NCI-H226 (cell line): ENCODE measurements at places on chromosomes 13 and 19.
A peak's percentile ranks its signal among the peaks of the same experiment; 100 is the strongest.

- peak; percentile 80 for DNase-seq
These were observed 214.9 kb downstream of the KLF5 start for GRCh38 chr13:73273745-73274144.

GRCh38 chr19:52695996-52696395 is 38.8 kb downstream of the ZNF611 start:
- no peak for DNase-seq

GRCh38 chr19:45500918-45501729 is 2.9 kb downstream of the PPM1N start:
- DNase-seq = no peak

DNA sequence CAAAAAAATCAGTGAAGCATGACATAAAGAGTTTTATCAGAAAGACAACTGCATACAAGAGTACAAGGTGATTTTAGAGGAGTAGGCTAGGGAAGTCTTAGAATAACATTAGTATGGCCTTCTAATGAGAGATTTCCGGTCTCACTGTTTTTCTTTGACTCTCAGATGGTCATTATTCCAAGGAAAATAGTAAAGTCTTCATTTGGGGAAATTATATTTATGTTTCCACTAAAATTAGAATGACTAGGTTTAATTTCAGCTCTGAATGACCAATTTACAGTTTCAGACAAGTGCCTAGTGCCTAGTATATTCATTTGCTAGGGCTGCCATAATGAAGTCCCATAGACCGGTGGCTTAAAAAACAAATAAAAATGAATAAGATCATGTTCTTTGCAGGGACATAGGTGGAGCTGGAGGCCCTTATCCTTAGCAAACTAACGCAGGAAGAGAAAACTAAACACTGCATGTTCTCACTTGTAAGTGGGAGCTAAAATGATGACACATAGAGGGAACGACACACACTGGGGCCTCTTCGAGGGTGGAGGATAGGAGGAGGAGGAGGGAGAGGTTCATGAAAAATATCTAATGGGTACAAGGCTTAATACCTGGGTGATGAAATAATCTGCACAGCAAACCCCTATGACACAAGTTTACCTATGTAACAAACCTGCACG is 303.1 kb downstream of the PCDH9 start:
- no peak for DNase-seq

- no peak for DNase-seq
These were observed 24.4 kb downstream of the SHC2 start for GRCh38 chr19:436413-436950.

- DNase-seq = no peak
These were observed 430 bp downstream of the MAP4K1 start for GRCh38 chr19:38617283-38617763.

- no peak for DNase-seq
These were observed 160.1 kb downstream of the TEX29 start for GRCh38 chr13:111480503-111480902.

- DNase-seq = peak; percentile 47
These were observed 31.9 kb downstream of the PTPRS start for GRCh38 chr19:5308451-5309437.

GRCh38 chr13:50991579-50992521 is 82.3 kb downstream of the RNASEH2B start:
- DNase-seq = no peak

DNA sequence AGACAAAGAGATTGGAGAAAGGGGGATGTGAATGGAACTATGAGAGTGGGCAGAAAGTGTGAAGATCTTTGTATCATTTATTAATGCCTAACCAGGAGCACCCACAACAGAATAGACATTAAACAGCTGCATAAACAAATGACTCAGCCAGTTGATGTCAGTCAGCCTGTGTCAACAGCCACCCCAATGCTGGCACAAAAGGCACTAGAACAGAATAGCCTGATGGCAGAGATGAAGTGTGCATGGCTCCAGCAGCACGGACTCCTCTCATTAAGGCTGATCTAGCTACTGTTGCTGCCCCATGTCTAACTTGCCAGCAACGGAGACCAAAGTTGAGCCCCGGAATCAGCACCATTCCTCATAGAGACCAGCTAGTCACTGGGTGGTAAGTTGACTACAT is 7.8 kb downstream of the CPB2 start:
- no peak for DNase-seq

GRCh38 chr13:45105895-45106294 is 14.4 kb upstream of the GTF2F2 start:
- DNase-seq = no peak

DNA sequence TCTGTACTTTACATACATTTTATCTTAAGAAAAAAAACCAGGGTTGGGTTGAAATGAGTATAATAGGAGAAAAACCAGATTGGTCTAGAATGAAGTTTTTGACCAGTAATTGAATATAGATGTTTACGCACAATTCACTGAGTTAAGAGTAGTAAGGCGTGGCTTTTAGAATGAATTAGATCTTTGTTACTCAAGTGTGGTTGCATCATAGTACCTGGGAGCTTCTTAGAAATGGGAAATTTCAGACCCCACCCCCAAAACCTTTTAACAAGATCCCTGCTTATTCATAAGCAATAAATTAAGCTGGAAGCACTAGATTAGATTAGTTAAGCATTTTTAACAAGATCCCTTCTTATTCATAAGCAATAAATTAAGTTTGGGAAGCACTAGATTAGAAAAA is 28.7 kb upstream of the LMO7 start:
- DNase-seq = no peak

GRCh38 chr13:110394371-110394841 is 87.3 kb downstream of the COL4A2 start:
- no peak for DNase-seq

DNA sequence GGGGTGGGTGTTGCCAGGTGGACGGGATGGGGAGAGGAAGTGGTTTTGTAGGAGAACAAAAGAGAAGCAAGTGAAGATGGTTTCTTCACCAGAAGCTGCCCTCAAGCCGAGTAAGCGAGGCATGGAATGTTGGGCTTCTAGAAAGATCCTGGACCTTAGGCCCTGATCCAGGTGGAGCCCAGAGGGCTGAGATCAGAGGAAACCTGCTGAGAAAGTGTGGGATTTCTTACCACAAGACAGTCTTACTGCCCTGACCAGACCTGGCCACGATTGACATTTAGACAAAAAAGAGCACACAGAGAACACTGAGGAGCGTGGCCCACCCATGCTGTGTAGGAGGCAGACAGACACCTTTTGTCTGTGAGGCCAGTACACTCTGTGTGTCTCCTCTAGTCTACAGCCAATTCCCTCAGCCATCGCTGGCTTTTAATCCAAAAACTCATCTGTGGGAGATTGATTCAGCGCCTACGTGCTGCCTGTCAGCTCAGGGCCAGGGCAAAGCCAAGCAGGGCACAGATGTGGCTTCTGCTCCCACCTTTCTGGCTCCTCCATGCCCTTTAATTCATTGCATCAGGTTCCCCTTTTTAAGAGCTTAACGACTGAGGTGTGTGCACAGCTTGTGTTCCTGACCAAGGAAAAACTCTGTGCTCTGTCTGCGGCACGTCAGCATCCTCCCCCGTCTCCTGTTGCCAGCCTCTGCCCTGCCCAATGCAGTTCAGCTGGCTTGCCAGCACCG is 123.3 kb downstream of the AKAP11 start:
- DNase-seq = no peak

DNA sequence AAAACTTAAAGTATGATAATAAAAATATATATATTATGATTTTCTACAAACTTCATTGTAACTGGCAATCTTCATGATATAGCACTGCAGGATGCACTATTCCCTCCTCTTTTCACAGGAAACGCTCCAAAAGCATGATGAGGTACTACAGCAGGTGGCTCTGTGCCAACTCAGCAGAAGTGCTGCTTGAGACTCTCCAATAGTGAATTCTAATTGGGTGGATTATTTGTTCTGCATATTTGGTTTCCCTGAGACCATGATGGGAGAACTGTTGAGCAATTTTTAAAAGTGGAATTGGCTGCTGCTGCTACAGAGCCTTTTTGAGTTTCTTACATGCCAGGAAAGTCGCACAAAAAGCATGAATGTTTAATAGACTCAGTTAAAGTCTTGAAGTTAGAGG is 1782.4 kb upstream of the PCDH20 start:
- peak; percentile 49 for DNase-seq

DNA sequence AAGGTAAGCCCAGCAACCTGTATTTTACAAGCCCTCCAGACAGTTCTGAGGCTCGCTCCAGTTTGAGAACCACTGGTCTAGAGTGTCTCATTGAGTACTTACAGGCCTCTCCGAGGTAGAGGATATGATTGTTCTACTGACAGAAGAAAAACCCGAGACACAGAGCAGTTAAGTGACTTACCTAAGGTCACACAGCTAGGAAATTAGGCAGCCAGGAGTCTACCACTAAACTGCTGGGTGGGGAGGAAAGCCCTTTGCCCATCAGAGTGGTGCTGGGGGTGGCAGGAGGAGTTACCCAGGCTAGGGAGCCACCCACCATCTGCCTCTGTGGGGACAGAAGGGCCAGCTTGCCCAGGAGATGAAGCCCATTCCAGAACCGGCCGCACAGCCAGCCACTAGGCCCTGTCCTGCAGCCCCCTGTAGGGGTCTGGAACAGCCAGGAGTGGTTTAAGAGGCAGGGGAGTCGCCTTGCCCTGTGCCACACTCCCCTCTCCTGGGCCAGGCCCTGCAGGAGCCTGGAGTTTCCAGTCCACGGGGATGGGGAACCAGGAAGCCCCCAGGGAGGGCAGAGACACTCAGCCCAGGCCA is 703 bp downstream of the RASGRP4 start:
- DNase-seq = no peak

DNA sequence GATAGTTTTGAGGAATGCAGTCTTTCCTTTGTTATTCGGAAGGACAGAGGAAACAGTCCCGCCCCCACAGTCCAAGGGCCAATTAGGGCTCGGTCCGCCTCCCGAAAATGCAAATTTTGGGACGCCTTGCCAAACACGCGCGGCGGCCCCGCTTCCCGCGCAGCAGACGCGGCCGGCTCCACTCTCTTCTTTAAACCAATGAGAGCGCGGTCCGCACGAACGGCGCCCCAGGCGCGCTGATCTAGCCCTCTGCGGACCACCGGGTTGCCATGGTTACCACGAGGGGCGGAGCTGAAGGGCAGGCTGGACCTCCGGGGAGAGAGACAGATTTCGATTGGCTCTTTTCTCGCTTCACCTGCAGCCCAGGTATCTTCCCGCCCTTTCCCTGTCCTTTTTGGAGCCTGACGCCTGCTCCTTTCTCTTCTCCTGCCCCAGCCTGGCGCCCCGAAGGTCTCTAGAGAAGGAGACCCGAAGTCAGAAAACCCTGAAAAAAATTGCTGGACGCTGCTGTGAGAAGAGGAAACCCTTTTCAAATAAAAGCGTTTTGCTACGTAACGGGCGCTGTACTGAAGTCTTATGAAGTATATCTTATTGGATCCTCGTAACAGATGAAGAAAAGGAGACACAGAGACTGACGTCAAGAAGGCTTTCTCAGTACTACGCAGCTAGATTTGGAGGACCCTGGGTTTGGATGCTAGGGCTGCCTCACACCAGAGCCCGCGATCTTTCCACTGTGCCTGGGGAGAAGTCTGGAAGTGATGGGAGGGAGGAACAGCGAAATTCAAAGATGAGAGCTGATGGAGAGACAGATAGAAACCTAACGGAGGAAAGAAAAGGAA is 2.0 kb downstream of the PTH2 start:
- peak; percentile 66 for DNase-seq

GRCh38 chr19:47240996-47241918 is 10.3 kb upstream of the BBC3 start:
- peak; percentile 74 for DNase-seq

DNA sequence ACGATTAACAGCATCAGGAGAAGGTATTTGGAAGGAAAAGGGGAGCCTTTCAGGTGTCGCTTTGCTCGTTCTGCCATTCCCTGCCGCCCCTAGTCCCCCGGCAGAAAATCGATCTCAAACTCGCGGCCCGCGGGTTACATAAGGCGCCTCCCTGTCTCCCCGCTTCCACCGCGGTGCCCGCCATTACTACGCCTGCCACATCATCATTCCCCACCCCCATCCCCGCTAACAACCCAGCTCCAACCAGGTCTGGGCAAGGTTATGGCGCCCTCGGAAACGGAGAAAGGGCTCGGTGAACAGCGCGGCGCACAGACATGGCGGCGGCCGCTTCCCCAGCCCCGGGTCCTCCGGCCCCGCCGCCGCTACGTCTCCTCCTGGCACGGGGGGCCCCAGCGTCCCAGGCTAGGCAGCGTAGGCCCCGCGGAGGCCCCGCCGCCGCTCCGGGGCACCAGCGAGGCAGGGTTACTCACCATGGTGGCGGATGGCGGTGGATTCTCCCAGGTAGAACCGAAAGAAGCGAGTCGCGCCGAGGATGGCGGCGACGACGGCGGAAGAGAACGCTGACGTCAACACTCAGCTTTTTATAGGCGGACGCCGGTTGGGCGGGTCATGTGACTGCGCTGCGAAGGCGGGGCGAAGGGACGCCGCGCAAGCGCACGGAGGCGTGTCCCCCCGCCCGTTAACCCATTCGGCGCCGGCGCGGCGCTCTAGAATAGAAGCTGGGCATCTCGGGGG is at the start of gene EEF2:
TSS of gene EEF2 (minus strand) at position 556 of the 735 bp plus-strand sequence. CDS start at position 473, 83 bp downstream.
- DNase-seq = peak; percentile 61

DNA sequence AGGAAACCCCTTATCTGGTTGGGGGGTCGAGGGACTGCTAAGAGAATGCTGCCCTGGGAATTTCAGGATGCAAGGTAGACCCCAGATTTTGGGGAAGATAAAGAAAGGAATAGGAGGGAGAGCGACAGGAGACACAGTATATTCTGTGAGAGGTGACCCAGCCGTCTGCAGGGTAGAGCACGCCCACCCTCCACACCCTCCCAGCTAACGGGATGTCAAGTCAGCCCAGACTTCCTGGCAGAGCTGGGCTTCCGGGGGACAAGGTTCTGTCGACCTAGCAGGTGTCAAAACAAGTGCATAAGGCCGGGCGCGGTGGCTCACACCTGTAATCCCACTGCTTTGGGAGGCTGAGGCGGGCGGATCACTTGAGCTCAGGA is 695 bp upstream of the PRR36 start:
- DNase-seq = no peak

- DNase-seq = no peak
These were observed 14.0 kb downstream of the CEACAM16 start for GRCh38 chr19:44712864-44713515.

- peak; percentile 38 for DNase-seq
These were observed 5.4 kb downstream of the RSPH6A start for GRCh38 chr19:45809643-45810159.

- no peak for DNase-seq
These were observed 44.7 kb downstream of the ARHGEF18 start for GRCh38 chr19:7393459-7393858.

- DNase-seq = no peak
These were observed 134.0 kb downstream of the KCNRG start for GRCh38 chr13:50149214-50149613.

GRCh38 chr19:46629546-46630025 is 4.7 kb upstream of the PTGIR start:
- DNase-seq = peak; percentile 74

DNA sequence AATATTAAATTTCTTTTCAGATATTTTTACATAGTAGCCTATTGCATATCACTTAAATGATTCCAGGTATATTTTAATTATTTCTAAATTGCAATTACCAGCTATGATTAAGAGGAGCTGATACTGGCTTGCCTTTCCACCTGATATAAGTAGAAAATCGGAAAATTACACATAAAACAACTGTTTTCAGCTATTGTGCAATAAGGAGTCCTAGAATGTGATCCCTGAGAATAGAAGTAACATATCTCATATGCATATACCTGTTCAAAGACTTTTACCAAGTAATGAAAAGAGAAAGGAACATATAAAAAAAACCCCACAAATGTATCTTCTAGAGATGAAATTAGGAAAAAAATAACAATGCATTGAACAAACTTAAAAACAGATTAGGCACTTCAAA is 1354.6 kb upstream of the PCDH9 start:
- no peak for DNase-seq

GRCh38 chr13:73922493-73923393 is 211.5 kb downstream of the KLF12 start:
- DNase-seq = peak; percentile 3
